ENCODE measurements at places on chromosomes 12 and 14. TPM values are rescaled to one million over a fixed set of nuclear protein-coding genes. Genes with fewer than 3 reads are reported as not detected.

DNA sequence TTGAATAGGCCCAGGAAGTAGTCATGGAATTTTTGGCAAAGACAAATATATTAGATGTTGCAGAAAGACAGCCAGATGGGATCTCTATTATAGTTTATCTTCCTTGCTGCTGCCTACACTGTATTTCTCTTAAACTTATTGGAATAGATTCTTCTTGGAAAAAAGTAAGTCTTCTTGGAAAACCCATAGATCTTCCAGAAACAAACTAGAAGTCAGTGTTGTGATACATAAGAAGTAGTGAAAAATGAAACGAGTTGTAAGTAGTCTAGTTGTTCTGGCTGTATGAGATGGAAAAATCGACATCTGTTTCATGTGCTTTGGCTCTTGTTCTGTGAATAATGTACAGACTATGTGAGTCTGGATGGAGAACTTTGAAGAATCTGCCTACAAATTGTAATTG lies 29.0 kb downstream of the GLIPR1L2 start:
- DNase-seq, result no peak

DNA sequence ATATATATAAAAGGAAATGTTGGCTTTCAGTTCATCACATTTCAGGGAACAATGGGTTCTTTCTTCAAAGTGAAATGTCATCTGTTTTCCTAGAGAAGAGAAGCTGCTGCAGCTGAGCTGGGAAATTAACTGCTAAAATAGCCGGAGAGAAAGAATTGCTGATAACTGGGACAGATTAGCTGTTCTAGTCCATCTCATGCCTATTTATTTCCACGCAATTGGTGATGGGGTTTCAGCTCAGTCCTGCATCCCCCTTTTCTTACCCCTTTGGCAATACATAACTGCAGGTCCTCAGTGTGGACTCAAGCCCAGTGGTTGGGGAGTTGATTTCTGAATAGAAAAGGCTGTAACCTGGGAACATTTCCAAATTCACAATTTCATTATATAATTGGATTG lies 436.9 kb upstream of the TMEM132C start:
- DNase-seq, result no peak

CLEC7A gene
- total RNA-seq, result 8.2 TPM

- no peak for DNase-seq
Measured at GRCh38 chr12:116759783-116760621, 21.9 kb downstream of the RNFT2 start.

DNA sequence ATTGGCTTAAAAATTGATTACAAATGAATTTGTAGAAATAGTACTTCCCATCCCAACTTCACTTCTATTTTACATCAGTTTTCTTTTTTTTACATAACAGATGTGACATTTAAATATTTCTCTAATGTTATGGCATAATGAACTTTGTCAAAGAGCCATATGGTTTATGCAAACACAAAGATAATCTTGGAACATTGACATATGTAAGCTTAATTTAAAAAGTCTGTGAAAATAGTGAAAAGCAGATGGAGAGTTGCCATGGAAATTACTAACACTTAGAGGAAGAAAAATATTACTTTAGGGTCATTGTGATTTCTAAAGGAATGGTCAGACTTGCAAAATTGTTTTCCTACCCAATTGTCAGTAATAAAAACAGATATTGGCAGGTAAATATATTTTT lies 232.4 kb downstream of the AEBP2 start:
- DNase-seq, result no peak

NEUROD4 gene
- not detected for total RNA-seq

- DNase-seq, result no peak
Measured at GRCh38 chr12:118038137-118038536, 21.6 kb downstream of the RFC5 start.

SRRM4 gene
- not detected for total RNA-seq

DNA sequence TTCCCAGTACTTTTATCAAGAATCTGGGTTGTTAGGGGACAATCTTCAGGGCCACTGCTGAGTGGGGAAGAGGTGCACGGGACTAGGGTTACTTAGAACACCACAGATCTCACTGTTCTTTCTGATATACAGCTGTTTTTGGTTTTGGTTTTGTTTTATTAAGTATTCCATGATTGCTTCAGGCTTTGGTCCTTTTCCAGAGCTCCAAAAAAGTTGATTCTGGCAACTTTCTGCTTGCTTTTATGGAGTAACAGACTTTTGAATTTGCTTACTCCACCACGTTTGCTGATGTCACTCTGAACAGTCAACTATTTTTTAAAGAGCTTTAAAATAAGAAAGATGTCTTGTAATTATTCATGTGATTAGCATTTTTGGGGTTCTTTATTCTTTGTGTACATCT lies 368.1 kb upstream of the FOXG1 start:
- DNase-seq, result no peak

- no peak for DNase-seq
Measured at GRCh38 chr12:103586791-103587370, at the start of gene STAB2. Gene STAB2, plus strand, starts transcription at chr12:103587273. Its CDS starts 204 bp downstream, at chr12:103587477.

DNA sequence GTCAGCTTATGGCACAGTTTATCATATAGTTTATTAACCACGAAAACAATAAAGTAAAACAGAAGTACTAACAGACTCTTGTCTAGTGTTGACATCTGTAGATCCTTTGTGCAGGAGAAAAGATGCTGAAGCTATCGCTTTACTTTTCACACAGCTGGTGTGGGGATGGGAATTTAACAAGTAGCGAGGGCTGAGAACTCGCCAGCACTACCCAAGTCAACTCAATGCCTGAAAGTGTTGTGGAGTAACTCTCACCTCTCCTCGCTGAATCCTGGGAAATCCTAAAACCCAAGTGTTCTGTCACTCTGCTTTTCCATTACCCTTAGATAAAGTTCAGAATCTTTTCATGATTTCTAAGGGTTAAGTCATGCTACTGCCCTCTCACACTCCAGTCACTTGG lies 264.2 kb downstream of the BMP4 start:
- DNase-seq, result no peak

WDHD1 gene
- total RNA-seq, result 2.7 TPM

GRCh38 chr14:65599375-65599774 lies 186.8 kb downstream of the FUT8 start:
- no peak for DNase-seq

GLIPR1L2 gene
- 1.5 TPM for total RNA-seq

DNA sequence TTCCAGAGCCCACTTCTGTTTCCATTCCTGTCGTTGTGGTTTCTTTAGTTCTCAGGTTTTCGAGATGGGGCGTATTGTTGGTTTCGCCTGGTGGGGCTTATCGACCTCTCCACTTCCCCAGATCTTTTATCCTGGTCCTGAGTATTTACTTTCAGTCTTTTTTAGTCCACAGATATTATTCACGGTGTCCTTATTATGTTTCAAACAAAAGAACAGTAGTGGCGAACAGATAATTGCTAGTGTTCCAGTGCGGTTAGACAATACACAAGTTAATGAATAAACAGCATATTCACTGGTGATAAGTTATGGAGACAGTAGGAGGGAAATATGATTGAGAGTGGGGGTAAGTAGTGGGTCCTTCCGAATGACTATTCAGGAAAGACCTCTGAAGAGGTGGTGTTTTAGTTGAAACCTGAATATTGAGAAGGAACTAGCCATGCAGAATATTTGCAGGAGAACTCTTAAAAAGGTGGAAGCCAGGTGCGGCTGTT lies 668 bp downstream of the TMEM260 start:
- DNase-seq, result no peak

- DNase-seq, result no peak
Measured at GRCh38 chr12:27424631-27425230, 21.8 kb upstream of the SMCO2 start.

B4GALNT1 gene
- total RNA-seq, result not detected

- DNase-seq, result peak; percentile 37
Measured at GRCh38 chr14:104665657-104666522, 23.5 kb upstream of the INF2 start.

GRCh38 chr12:3680919-3681594 lies 71.9 kb downstream of the CRACR2A start:
- no peak for DNase-seq

PZP gene
- not detected for total RNA-seq
